ENCODE measurements at places on chromosomes 2 and 18.

DNA sequence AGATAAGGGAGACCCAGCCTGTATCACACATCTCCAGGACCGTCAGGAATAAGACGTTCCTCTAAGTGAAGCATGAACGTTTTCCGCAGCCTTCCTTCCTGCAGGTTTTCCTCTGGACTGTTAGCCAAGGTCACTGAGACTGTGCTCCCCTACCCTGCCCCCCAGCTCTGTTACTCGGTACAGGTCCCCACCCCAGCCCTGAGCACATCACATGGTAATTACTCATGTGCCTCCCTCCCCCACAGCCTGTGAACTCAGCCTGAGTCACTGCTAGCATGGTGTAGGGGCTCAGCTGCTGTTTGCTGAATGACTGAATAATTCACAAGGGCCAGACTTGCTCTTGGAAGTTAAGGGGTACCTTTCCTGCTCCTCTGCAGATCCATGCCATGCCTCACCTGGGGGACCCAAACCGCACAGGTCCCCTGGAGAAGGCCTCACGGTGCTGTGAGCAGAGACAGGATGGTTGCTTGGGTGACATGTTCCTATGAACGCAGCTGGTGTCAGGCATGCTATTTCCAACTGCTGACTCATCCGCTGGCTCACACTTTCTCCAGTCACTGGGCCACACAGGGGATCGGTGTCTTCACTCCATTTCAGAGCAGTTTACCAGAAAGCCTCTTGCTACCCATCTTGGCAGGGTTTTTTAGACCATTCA lies 88.2 kb downstream of the PLB1 start:
- no peak for DNase-seq

- no peak for DNase-seq
These were observed 190.5 kb downstream of the RND3 start for GRCh38 chr2:150296770-150297546.

GRCh38 chr2:2021995-2022394 lies 277.7 kb upstream of the PXDN start:
- DNase-seq, result no peak

- no peak for DNase-seq
These were observed 20.4 kb upstream of the GPR17 start for GRCh38 chr2:127625572-127625951.

DNA sequence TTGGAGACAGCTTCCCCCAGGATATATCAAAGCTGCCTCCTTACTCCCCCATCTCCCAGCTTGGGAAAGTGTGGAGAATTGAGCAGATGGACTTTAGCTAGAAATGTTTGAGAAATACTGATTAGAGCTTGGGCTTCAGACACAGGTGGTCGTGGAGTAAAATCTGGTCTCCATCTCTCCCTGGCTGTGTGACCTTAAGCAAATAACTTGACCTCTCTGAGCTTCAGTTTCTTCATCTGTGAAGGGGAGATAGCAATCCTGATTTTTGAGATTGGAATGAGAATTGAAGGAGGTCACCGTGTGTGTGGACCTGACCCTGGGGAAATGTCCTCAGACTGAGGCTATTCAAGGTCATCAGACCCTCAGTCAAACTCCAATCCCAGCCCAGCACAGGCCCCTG lies 3.6 kb downstream of the GNLY start:
- DNase-seq, result no peak

DNA sequence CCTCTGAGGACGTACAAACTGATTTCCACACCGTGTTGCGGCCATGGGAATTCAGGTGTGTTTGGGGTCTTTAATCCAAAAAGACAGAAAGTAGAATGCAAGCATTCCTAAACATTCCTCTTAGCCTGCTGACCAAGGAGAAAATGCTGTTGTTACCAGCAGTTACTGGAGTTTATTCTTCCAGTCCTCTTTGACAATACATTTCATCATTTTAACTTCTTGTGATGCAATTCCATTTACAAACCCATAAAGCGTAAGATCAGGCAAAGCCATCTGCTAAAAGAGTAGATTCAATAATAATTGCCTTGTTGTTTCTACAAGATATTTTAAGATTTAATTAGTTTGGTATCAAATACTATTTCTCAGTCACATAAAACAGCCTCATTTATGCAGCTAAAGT lies 32.7 kb downstream of the SPIRE1 start:
- DNase-seq, result no peak

DNA sequence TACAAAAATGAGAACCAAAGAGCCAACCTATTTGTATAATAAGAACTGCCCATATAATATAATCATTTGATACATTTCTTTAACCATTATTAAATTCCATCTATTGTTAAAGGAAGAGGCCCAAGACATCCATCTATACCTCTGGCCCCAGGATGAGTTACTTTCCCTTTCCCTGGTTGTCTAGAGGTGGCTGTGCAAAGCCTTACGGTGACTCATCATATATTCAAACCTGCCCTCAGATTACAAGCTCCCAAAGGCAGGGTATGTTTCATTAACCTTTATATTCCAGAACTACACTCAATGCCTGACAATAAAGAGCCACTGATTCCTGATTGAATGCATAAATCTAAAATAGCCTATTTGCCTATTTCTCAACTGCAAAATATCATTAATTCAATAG lies 105.8 kb upstream of the PID1 start:
- DNase-seq, result no peak

DNA sequence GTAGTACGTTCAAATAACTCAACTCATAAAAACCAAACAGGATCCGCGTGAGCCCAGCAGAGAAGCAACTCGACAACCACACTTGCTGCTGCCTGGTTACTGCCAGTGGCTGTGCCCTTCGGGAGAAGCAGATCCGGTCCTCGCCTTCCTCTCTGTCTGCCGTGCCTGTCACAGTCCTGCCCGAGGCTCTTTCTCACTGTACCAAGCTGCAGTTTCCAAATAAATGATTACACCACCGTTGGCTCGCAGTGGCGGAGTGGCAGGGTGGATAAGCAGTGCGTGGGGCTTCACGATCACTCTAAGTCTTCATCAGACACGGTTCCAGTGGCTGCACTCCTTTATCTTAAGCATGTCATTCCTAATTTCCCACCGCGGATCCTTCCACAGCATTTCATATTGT lies 26.1 kb upstream of the SALL3 start:
- no peak for DNase-seq

DNA sequence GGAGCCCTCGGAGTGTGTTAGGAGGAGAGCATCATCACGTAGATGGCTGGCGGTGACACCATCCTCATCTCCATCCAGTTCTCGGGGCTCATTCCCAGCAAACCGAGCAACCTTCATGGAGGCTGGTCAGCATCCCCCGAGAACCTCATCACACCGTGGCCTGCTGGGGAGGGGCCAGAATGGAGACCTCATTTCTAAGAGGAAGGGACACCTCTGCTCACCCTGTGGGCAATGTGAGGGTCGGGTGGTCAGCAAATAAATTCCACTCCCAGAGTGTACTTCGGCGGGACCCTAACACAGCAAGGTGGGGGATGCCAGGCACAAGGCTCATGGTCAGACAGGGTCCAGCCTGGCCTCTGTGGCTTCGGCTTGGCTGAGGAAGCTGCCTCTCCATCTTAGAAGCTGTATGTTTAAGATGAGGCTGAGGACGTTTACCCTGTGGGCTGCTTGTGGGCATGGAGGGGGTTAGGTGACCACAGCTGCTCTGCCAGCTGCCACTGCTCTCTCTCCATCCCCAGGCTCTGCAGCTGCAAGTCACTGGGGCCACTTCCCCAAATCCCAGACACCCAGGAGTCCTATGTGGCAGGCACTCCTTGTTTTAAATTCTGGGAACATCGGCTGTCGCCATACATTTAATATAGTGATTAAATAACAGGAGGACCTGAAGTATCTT lies 56.5 kb upstream of the PXDN start:
- no peak for DNase-seq

DNA sequence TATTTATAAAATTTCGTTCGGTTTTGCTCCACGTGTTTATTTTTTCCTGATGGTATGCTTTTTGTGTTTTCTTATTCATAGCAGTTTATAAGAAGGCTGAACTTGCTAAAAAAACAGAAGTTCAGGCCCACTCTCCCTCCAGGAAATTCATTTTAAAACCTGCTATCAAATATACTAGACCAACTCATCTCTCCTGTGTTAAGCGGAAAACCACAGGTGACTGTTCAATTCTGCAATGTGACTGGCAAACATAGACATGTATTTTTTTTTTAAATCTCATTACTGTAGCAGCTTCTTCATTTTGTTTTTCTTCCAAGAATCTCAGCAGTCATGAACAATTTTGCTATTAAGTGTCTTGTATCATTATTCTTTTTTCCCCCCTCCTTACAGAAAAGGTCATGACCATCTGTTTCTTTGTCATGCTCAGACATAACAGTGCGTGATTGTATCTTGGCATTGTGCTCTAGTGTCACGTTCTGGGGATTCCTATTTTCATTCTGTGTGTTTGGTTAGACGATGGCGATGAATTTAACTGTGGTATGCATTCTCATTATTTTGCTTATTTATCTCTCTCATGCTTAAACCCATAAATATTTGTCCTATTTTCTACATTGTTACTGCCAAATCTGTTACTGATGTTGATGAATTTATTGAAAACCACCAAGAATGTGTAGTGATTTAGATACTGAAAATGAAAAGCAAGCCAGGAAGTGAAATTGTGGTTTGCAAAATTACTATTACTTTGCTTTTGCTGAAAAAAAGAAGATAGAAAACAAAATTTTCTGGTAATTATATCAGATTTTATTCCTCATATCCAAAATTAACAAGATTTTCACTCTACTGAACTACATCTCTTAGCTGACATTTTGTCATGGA lies 74.6 kb upstream of the UNC80 start:
- no peak for DNase-seq

DNA sequence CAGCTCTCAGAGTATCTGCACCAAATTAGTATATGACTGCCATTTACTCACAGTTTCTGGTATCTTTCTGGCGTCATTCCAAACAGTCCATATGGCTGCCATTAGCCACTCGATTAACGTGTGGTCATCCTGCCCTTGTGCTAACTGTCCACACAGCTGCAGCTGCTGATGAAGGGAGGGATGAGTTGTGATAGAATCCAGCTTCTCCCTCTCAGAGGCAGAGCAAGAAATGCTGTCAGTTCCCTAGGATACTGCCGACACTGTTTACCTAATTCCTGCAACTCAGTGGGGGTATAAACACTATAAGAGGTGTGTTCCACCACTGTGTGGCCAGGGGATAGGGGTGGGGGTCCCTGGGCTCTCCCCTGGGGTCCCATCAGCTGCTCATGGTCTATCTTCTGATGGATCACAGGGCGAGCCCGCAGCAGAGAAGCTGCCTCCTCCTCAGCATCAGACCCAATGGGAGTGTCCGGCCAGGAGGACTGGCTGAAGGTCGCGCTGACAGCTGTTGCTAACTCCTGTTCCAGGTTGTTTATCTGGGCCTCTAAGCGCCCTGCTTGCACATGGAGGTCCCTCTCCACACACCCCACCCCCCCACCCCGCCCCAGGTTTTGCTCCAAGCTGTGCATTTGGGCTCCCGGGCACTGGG lies 17.3 kb upstream of the KLHL23 start:
- DNase-seq, result no peak

DNA sequence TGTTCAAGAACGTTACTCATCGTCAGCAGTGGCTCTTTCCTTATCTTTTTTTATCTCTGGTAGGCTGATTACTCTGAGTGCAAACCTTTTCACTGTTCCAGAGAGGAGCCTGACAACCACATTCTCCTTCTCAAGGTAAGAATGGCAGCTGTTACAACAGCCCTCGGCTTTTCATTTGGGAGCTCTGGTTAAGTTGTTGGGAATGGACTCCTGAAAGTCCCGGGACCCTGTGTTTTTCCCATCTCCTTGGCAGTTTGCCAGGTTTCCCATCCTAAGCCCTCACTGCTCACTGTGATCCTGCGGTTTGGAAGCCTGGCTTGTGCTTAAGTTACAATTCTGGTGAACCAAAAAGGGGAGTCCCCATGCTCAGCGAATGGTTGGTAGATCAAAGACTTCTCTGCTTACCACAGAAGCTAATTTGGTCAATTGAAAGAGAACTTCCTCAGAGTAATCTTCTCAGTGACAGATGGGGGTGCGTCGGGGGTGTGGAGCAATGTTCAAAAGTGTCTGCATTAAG lies 122.3 kb downstream of the LYPD6B start:
- DNase-seq, result no peak

- no peak for DNase-seq
These were observed 27.0 kb upstream of the THUMPD2 start for GRCh38 chr2:39805936-39806608.

- DNase-seq, result no peak
These were observed 43.5 kb downstream of the GORASP2 start for GRCh38 chr2:170972296-170973224.

- DNase-seq, result no peak
These were observed 67.6 kb downstream of the ITGB1BP1 start for GRCh38 chr2:9355716-9356115.

DNA sequence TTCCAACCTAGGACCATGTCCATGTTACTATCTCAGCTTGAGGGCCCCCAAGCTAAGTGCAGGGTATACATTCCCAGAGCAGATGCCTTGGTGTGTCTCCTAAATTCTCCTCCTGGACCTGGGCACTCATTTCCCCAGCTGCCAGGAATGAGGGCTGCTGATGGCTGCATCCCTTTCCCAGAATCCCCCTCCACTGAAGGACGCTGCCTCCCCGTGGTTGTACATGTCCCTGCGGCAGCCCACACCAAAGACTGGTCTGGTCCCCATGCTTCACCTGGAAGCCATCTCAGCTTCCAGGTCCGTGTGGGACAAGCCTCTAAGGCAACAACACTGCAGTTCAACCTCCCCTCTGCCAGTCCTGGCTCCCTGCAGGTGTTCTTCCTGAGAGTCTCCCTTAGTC lies 14.6 kb downstream of the TMEM163 start:
- DNase-seq, result no peak

GRCh38 chr2:157895531-157895930 lies 19.4 kb upstream of the ACVR1 start:
- DNase-seq, result no peak

GRCh38 chr2:20551260-20551944 lies 99.5 kb downstream of the HS1BP3 start:
- no peak for DNase-seq

DNA sequence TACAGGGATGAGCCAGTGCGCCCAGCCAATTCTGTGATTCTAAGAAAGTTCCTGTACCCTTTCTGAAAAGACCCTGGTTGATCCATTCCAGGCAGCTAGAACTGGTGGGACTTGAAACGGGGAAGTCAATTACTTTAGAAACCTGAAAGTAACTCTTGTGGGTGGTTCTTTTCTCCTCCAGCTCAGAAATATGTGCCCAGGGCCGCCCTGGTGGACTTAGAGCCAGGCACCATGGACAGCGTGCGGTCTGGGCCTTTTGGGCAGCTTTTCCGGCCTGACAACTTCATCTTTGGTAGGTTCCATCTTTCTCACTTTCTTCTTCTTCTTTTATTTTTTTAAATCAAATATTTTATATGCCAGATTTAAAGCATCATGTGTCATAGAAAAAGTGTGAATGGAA lies 2.7 kb downstream of the TUBB6 start:
- no peak for DNase-seq

GRCh38 chr2:240377366-240377765 lies 58.1 kb upstream of the GPC1 start:
- no peak for DNase-seq
